ENCODE measurements at places on chromosomes 2 and 18.
A peak's percentile ranks its signal among the peaks of the same experiment; 100 is the strongest.

GRCh38 chr2:120863661-120864320 lies 128.1 kb downstream of the GLI2 start:
- no peak for DNase-seq

GRCh38 chr2:112162956-112163355 lies 24.8 kb downstream of the FBLN7 start:
- no peak for DNase-seq

DNA sequence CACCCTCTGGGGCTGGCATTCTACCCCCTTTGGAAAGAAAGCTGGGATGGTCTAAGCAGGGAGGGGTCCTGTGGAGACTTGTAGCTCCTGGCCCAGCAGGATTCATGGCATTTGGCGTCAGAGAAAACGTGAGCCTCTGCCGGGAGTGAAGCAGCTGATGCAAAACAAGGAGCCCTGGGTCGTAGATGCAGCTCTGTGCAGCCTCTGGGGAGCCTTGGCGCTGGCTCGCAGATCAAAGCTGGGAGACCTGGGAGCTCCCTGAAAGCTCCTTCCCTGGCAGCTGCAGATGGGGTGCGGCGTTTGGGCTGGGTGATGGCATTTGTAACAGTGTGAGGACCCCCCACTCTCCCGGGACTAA lies 148.3 kb downstream of the KLHL29 start:
- DNase-seq, result no peak

- no peak for DNase-seq
Measured at GRCh38 chr18:49495076-49495475, 8.0 kb upstream of the C18orf32 start.

- no peak for DNase-seq
Measured at GRCh38 chr2:133475610-133476009, 92.7 kb downstream of the NCKAP5 start.

DNA sequence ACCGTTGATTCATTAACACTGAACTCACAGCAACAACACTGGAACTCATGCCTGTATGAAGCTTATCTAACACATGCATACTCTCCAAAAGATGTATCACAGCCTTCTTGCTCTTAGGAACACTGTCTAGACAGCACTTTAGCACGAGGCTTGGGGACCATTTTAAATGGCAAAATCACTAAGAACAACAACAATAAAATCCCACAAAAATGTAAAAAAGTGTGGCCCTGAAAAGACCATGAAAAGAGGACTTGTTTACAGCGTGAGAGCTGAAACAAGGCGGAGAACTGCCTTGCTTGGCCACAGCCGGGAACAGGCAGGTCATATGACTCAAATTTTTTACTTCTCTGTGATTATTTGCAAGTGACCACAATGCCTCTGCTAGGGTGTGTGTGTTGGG lies 48.1 kb downstream of the CHN1 start:
- no peak for DNase-seq

DNA sequence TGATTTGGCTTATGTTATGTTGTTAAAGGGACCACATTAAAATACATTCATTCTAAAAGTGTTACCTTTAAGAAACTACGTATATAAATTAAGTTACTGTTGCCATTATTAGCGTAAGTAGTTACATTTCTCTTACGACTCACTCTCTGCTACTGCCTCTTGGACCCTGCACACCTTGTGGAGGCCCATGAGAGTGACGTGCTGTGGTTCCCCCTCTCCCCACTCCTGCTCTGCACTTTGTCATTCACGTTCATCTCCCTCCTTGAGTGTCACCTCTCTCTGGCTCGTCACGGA lies 830 bp upstream of the MERTK start:
- DNase-seq, result no peak

DNA sequence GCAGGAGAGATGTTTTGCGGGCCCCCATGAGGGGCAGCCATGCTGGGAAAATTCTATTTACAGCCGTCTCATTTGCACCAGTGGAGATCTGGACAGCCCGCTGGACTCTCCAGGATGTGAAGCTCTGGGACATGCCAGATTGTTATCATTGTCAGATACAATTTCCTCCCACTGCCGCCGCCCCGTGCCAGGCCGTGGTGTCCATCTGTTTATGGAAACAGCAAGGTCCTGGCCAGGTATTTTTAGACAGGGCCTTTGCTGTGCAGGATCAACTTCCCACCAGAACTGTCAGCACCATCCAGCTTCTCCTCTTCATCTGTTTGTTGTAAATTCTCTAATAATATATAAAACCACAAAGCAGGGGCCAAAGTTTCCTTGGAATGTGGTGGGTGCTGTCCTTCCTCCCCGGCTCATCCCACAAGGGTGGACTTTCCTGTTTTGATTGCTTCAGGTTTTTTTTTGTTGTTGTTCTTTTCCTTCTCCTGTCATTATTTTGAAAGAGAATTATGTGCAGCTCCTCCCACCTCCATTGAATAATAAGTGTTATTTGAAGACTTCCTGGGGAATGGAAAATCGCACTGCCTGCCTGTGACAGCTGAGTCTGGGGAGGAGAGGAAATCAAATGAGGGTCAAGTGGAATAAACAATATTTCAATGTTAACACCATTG lies 398.1 kb downstream of the TNS1 start:
- DNase-seq, result no peak

GRCh38 chr18:66328296-66328878 lies 275.5 kb downstream of the CDH19 start:
- no peak for DNase-seq

DNA sequence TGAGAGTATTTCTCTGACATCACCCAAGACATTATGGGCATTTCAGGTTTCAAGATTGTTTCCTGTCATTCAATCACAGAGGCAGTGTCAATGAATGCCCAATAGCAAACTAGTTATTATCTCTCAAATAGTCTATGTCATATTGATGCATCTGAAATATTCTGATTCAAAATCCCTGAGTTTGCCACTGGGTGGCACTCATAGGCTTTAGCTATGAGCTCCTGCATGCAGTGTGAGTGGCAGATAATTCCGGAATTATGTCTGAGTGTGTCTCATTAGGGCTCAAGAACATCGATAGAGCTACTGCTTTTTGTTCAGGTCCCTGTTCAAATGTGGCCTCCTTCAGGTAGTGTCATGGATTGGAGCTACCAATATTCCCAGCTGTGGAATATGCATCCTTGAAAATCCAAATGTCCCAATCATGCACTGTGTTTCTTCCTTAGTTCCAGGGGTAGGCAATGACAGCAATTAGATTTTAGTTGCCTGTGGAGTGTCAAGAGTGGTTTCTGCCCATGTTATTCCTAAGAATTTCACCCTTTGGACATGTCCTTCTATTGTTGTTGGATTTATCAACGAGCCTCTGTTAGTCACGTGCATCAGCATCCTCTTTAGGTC lies 7.8 kb upstream of the OR6B3 start:
- DNase-seq, result peak; percentile 33

- no peak for DNase-seq
Measured at GRCh38 chr2:150325656-150326314, 161.7 kb downstream of the RND3 start.

DNA sequence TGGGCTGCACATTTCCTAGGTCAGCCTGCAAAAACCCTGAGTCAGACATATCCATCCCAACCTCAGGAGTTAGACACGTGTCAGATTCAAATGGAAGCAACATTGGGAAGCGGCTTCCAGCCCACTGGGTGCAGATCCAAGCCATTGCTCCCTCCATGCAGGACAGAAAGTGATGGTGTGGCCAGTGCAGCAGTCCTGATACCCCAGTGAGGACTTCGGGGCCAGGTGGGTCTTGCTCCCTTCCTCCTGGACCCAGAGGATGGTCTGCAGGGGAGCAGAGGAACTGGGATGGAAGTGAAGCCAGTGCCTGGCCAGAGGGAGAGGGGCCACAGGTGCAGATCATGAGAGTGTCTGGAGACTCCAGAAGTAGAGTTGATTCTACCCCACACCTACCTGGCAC lies 252.0 kb downstream of the FAM210A start:
- DNase-seq, result no peak

GRCh38 chr2:13779996-13780395 lies 852.5 kb upstream of the LRATD1 start:
- DNase-seq, result peak; percentile 4

- no peak for DNase-seq
Measured at GRCh38 chr2:102013206-102014040, 21.7 kb downstream of the IL1R2 start.

DNA sequence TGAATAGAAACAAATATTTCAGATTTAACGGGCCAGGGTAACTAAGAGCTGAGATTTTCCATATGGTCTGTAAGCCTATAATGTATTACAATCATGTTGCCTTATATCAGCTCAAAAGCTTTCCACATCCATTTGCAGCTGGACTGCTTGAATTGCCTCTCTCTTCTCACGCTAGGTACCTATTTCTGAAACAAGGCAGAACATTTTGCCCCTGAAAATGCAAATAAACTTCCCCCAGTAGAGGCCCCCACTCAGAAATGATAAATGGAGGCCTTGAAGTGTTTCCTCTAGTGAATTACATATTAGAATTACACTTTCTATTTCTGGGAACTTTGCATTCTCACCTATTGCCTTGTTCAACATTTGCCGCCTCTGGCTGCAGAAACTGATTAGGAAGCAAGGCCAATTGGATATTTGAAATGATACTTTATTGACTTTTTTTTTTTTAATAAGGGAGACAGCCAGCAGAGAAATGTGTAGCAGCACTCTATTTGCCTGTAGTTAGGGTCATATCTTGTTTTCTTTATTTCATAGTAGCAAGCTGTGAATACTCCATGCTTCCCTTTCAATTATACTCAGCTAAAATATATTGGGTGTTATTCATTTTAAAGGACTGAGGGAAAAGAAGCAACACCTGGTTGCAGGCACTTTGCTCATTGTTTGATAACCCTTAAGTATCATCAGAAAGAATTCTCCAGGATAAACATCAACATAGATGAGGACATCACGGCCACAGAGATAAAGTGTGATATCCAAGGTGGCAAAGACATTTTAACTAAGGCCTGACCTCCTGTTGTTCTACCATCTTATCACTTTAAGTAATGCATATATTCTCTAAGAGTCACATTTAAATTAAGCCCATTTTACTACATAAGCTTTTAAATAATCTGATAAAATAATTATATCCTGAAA lies 505.5 kb downstream of the LRRTM4 start:
- no peak for DNase-seq
